ENCODE measurements at places on chromosomes 3 and 15. TPM values are rescaled to one million over a fixed set of nuclear protein-coding genes. Genes with fewer than 3 reads are reported as not detected.

The PIGB gene
- total RNA-seq = 4.5 TPM

The PIERCE2 gene
- total RNA-seq = 3.3 TPM

The RASGRP1 gene
- total RNA-seq = 0.99 TPM

The MAGI1 gene
- total RNA-seq = 17.1 TPM

The SENP8 gene
- total RNA-seq = 2.0 TPM

The HTR3E gene
- not detected for total RNA-seq

The SLC49A4 gene
- total RNA-seq = 23.7 TPM

The ISL2 gene
- total RNA-seq = 1.8 TPM

The NCEH1 gene
- total RNA-seq = 3.3 TPM

The GPR149 gene
- not detected for total RNA-seq

The CYP19A1 gene
- total RNA-seq = not detected

The RHCG gene
- not detected for total RNA-seq

The CHDH gene
- total RNA-seq = 3.2 TPM

The TOP2B gene
- total RNA-seq = 115 TPM

The STAC gene
- 8.6 TPM for total RNA-seq

The SNUPN gene
- total RNA-seq = 23.4 TPM

The KLHL40 gene
- not detected for total RNA-seq

The ACTC1 gene
- 8.7 TPM for total RNA-seq

The GP9 gene
- total RNA-seq = not detected

The RFC4 gene
- total RNA-seq = 12.1 TPM

The SNRPN gene
- total RNA-seq = 99.1 TPM

The MELTF gene
- 3.6 TPM for total RNA-seq

The TMEM212 gene
- total RNA-seq = not detected

The CYP8B1 gene
- not detected for total RNA-seq

The ZIC1 gene
- total RNA-seq = not detected
